Suprapubic skin (tissue), 4 donors: ENCODE measurements at places on chromosomes 11 and 22.

DNA sequence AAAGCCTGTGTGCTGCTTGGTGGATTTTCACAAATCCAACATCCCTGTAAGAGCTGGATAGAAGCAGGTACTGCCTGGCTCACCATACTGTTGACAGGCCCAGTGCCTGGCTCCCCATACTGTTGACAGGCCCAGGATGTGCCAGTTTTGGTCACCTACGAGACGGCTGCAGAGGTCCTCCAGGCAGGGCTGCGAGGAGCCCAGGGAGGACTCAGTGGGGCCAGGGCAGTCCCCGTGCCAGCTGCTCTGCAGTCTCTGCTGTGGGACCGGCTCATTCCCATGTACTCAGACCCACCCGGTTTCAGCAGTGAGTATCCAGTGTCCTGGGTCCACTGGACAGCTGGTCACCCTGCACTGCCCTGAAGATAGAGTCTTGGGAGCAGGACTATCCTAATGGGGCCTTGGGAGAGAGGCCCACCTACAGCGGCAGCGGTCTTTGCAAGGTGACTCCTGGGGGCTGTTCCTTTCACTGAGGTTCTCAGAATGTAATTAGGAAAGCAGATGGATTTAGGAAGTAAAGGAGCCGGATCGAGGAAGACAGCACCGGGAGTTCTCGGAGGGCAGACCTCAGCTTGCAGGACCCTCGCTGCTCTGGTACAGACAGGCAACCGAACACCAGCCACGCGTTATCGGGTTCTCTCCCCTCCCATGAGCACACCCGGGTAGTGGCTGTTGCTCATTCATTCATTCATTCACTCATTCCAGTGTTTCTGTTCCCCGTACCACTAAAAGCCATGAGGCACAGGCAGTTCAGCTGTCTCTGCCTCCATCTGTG is 106.1 kb downstream of the CTTN start:
- DNase-seq, result no peak

- no peak for DNase-seq
Observed at GRCh38 chr11:12897867-12898266, 111.2 kb upstream of the RASSF10 start.

GRCh38 chr11:125123947-125124617 is 12.7 kb upstream of the TMEM218 start:
- DNase-seq, result no peak

- no peak for DNase-seq
Observed at GRCh38 chr11:47923667-47924066, 56.7 kb upstream of the PTPRJ start.

- no peak for DNase-seq
Observed at GRCh38 chr11:8331767-8332166, 68.1 kb upstream of the LMO1 start.

- DNase-seq, result no peak
Observed at GRCh38 chr22:49099496-49100124, 728.1 kb downstream of the BRD1 start.

GRCh38 chr11:2996976-2997375 is 4.8 kb upstream of the NAP1L4 start:
- DNase-seq, result peak; percentile 66

DNA sequence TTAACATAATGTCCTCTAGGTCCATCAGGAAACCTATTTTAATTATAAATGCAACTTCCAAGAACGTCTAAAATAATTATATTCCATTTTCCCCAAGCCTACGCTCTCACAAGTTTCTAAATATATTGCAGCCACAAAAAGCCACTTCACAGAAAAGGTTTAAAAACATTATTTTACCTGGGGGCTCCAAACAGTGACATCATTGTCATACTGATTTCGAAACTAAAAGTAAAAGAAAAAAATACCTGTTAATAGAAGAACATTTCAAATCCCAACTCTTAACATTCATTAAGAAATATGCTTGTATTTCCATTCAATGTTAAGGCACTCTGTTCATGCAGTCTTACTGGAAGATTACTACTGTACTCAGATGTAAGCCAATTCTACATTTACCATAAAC is 1.4 kb downstream of the PSMA1 start:
- DNase-seq, result no peak
